ENCODE measurements at places on chromosomes 1 and 21.

DNA sequence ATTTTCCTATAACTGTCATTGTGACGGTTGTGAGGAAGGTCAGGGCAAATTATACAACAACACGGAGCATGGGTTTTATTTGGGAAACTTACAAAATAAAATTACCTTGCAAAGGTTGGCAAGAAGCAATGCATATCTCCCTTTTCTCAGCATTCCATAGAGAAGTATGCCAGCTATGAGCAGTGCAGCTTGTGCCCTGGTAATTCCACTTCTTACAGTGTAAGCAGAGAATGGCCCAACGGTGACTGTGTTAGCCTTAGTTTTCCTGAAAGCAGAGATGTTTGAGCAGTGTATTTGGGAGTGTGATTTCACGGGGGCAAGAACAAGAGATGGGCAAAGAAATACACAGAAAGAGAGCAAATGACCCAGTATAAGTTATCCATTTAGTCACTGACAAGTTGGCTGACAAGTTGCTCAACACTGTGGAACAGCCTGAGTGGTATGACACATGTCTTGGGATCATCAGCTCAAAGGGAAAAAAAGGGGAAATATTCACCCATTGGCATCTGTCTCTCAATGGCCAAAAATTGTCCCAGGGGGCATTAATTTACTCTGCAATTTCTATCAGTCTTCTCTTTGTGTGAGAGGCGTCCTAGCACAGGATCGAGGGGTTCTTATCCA lies 210.9 kb upstream of the NRIP1 start:
- DNase-seq = no peak

GRCh38 chr1:44213222-44214112 lies at the start of gene DMAP1:
Gene DMAP1 (plus strand): TSS chr1:44213471. CDS start chr1:44213754, 283 bp downstream.
- DNase-seq = peak; percentile 91

DNA sequence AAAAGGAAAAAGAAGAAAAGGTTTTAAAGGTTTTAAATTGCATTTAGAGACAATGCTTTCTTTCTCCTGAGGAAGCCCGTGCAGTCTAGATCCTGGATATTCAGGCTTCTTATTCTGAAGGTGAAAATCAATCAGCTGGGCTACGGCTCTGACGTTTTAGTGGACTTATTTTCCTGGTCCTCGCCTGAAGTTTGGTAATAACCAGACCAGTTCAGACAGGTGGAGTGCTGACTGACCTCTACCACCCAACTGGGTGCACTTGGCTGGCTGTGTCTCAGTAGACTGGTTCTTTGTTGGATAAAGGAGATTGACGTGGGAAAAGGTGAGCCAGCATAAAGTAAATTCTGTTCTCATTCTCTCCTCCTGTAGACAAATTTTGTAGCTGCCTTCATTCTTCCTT lies 7.2 kb upstream of the ATP1A1 start:
- DNase-seq = no peak

GRCh38 chr1:27038020-27038419 lies 25.4 kb upstream of the TENT5B start:
- no peak for DNase-seq

DNA sequence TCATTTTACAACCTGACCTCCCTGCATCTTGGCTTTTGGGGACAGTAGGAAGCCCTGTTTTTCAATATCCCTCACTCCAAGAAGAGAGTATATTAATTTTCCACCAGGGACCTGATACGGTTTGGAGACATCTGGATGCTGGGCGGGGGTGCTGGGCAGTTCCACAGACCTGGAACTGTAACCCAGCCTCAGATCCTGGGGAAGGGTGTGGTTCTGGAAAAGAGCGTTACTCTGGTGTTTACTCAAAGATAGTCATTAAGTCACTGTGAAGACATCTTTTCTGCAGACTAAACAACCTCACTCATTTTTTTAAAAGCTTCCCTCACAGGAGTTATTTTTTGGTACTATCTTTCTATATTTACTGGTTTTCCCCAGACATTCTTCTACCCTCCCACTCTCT lies 189.8 kb downstream of the CLIC6 start:
- DNase-seq = no peak

Measured in activated CD4-positive, alpha-beta T cell treated with anti-CD3 and anti-CD28 coated beads for 36 hours (primary cell).